ENCODE measurements at places on chromosomes 6 and 20.

- no peak for DNase-seq
These were observed 17.0 kb upstream of the STX16 start for GRCh38 chr20:58634059-58634458.

DNA sequence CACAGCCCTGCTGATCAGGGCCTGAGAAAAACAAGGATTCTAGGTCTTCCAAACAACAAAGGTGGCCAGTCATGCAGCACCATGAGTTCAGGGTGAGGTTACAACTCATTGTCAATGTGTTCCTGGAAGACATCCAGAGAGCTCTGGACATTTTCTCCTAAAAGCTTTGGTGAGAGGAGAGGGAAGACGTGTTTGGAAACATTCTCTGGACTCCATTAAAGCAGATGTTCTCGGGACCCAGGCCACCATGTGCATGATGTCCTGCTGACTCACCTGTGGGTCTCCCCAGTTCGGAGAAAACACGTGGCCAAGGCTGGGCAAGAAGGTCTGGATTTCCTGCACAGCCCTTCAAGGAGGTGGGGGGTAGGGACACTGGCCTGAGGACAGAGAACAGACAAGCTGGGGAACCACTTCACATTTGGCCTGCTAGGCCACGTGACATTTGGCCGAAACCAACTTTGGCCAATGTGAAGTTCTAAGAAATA is 61.6 kb downstream of the KCNB1 start:
- no peak for DNase-seq

GRCh38 chr6:10720265-10720959 is 2.5 kb upstream of the TMEM14C start:
- peak; percentile 24 for DNase-seq

GRCh38 chr6:130223508-130223907 is 757 bp upstream of the SAMD3 start:
- peak; percentile 54 for DNase-seq
